ENCODE measurements at places on chromosomes 5 and 9.

GRCh38 chr5:62432621-62433064, 20.1 kb downstream of the IPO11 start:
- DNase-seq = no peak

DNA sequence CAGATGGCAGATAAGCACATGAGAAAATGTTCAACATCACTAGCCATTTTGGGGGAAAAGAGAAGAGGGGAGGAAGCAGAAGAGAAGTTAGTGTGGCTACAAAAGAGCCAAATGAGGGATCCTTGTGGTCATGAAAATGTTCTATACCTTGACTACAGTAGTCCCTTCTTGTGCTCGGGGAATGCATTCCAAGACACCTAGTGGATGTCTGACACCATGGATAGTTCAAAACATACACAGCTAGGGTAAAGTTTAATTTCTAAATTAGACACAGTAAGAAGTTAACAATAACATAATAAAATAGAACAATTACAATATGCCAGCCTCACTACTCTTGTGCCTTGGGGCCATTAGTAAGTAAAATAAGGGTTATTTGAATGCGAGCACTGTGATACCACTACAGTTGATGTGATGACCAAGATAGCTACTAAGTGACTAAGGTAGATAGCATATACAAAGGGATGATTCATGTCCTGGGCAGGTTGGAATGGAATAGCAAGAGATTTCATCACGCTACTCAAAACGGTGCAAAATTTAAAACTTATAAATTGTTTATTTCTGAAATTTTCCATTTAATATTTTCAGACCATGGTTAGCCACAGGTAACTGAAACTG, 344.1 kb downstream of the NR2F1-AS1 start:
- DNase-seq = no peak

GRCh38 chr9:92970467-92970923, 23.2 kb downstream of the FGD3 start:
- no peak for DNase-seq

DNA sequence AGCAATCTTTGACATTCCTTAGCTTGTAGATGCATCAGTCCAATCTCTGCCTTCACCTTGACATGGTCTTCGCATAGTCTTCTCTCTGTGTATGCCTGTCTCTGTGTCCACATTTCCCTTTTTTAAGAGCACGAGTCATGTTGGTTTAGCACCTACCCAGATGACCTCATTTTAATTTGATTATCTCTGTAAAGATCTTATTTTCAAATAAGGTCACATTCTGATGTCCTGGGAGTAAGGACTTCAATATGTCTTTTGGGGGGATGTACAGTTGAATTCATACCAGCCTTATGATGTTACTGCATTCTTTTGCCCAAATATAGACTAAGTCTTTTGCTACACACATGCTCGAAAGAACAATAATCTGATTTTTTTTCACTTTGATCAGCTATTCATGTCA, 6.9 kb downstream of the KCTD16 start:
- DNase-seq = no peak

DNA sequence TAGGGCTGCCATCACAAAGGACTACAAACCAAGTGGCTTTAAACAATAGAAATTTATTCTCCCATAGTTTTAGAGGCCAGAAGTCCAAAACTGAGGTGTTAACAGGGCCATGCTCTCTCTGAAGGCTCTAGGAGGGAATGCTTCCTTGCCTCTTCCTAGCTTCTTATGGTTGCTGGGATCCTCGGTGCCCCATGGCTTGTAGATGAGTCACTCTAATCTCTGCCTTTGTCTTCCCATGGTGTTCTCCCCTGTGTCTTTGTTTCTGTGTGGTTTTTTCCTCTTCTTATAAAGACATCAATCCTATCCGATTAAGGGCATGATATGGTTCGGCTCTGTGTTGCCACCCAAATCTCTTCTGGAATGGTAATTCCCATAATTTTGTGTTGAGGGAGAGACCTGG, 178.8 kb upstream of the NREP start:
- no peak for DNase-seq

GRCh38 chr9:90741036-90741435, 60.6 kb upstream of the SYK start:
- DNase-seq = no peak

- no peak for DNase-seq
Observed at GRCh38 chr9:22010866-22011625, 1.9 kb upstream of the CDKN2B start.

- no peak for DNase-seq
Observed at GRCh38 chr5:139394123-139394653, 716 bp downstream of the PROB1 start.

DNA sequence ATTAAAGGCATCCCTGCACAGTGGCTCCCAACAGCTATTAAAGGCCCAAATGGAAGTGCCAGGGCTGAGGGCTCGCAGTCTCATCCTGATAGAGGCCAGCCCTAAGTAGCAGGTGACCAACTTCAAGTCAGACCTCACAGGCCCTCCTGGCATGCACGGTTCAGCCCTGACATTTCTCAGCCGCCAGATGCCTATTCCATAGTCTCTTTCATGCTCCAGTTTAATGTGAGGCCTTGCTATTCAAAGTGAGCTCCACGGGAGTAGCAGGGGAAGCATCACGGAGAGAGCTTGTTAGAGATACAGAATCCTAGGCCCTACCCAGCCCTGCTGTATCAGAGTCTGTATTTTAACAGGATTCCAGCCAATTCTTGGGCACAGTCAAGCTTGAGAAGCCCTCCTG, 11.1 kb downstream of the LHFPL2 start:
- DNase-seq = no peak

DNA sequence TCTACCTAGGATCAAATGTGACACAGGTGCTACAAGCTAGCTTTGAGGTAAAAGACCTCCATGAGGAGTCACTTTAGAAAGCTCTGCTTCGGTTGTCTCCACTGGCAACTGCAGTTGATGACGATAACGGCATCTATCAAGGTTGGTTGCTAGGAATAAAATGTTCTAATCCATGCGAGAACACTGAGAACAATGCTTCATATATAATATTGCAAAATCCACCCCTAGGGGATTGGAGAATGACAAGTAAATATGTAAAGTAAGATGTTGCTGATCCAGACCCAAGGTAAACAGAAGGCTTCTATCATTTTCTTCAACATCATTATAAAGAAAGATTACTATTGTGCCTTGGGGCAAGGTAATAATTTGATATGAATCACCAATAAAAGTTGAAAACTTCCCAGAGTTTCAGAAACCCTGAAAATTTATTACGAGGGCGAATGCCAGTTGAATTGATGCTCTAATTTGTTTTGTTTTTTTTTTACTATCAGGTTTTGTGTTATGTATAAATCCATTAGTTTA, 1003.4 kb downstream of the CDH18 start:
- DNase-seq = no peak

GRCh38 chr5:129499208-129499852, 39.2 kb downstream of the ADAMTS19 start:
- DNase-seq = no peak

- no peak for DNase-seq
Observed at GRCh38 chr5:88984040-88984439, 101.1 kb upstream of the MEF2C start.

- no peak for DNase-seq
Observed at GRCh38 chr9:136941231-136942111, 3.1 kb downstream of the FBXW5 start.

- DNase-seq = no peak
Observed at GRCh38 chr9:93305497-93306020, 121.6 kb downstream of the WNK2 start.

GRCh38 chr5:97751540-97751939, 568.5 kb upstream of the RIOK2 start:
- no peak for DNase-seq

GRCh38 chr5:125302577-125302976, 556.1 kb upstream of the ZNF608 start:
- DNase-seq = no peak

DNA sequence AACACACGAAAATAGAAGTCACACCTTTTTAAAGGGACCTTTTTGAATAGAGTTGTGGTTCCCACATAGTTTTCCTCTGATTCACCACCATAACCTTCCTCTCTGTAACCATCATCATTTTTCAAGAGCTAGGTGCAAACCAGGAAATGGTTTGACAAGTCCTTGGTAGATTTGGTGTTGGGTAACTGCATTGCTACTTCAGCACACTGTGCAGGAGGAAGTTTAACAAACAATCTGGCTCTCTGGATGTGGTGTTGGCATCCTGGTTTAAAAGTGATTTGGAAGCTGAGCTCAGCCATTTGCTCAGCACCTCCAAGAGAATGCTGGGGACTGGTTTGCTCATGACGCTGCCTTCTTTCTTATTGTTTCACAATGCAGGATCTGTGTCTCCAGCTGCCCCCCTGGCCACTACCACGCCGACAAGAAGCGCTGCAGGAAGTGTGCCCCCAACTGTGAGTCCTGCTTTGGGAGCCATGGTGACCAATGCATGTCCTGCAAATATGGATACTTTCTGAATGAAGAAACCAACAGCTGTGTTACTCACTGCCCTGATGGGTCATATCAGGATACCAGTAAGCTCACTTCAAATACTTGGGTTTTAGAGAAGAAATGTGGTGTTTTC, 213.1 kb downstream of the RFK start:
- DNase-seq = no peak

DNA sequence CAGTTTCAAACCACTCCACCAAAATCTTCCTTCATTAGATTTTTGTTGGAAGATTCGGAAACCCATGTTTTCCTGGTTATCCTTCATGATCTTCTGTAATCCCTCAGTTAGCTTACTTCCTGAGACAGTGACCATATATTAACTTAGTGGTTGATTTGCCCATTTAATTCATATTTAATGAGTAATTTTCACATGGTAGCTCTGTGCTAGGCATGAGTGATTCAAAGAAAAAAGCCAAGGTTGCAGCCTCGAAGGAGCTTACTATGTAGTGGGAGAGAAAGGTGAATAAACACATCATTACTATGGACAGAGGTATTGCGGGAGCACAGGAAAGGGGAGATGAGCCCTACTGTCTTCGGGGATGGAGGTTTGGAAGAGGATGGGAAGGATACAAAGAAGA, 158.5 kb downstream of the TLE1 start:
- no peak for DNase-seq

DNA sequence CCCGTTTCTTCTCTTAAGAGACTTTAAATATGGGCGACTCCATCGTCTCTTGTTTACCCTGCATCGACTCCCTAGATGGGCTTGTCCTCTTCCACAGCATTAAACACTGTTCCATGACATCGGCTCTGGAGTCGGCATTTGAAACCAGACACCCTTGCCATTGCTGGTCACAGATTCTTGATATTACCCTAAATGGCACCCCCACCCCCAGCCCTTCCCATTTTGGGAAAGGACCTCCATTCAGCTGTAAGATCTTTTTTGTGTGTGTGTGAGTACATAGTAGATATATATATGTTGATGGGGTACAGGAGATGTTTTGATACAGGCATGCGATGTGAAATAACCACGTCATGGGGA, 51.1 kb upstream of the SH3PXD2B start:
- DNase-seq = no peak

GRCh38 chr9:128190013-128190412, 1.4 kb downstream of the CIZ1 start:
- DNase-seq = no peak

DNA sequence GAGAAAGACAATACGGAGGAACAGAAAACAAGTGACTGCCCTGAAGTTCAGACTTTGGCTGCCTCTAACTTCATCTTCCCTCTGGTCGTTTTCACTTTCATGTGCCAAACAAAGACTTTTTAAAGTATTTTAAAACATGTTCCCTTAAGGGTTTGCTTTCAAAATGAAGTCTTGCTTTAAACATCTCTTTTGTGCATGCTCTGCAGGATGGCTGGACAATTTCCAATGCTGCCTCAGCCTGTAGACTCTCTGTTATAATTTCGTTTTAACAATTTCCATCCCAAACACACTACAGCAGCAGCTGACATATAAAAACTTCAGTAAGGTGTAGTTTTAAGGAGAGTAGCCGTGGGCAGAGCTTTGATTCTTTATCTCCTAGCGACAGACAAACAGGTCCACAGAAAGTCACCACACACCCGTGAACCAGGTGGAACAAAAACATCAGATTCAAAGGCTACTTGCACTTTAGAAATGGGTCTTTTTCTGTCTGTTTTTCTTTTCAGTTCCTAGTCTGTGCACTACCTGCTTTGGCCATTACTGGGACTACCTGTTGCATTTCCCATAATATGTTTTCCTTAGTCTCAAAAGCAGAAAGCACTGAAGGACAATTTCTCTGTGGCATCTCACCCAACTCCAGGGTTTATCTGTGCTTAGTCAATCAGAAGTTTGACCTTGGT, 308.9 kb downstream of the DTWD2 start:
- DNase-seq = no peak

DNA sequence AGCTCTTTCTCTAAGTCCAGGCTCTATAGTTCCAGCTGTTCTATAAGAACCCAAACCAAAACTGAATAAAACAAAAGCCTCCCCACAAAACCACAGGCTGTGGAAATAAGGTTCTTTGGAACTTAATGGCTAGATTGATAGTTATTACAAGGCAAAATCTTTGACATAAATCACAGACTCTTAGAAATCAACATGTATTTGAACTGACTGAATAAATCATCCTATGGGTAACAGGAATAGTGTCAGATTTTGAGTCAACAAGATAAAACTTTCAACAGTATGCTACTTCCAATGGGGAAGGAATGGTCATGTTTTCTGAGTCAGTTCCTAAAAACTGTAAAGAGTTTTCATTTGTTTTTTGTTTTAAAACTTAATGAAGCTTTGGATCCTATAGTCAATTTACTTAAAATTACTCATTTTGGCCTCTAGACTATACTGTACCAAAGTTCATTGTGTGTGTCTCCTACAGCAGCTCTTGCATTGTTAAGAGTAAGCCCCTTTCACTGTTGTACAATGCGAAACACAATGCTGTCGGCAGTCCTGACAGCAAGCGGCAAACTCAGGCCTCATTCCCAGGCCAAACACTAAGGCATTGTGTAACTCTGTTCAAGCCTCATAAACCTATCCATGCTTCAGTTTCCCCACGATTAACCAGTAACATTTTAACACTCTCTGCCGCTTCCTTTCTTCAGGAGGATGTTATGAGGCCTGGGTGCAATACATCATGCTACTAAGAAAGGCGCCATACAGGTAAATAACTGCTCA, 134.1 kb downstream of the ARL15 start:
- no peak for DNase-seq

All from stimulated activated CD4-positive, alpha-beta T cell treated with anti-CD3 and anti-CD28 coated beads, TNF-alpha, amount 100 ng/mL, for 1 hour (primary cell).